ENCODE measurements at places on chromosomes 16 and 17.

DNA sequence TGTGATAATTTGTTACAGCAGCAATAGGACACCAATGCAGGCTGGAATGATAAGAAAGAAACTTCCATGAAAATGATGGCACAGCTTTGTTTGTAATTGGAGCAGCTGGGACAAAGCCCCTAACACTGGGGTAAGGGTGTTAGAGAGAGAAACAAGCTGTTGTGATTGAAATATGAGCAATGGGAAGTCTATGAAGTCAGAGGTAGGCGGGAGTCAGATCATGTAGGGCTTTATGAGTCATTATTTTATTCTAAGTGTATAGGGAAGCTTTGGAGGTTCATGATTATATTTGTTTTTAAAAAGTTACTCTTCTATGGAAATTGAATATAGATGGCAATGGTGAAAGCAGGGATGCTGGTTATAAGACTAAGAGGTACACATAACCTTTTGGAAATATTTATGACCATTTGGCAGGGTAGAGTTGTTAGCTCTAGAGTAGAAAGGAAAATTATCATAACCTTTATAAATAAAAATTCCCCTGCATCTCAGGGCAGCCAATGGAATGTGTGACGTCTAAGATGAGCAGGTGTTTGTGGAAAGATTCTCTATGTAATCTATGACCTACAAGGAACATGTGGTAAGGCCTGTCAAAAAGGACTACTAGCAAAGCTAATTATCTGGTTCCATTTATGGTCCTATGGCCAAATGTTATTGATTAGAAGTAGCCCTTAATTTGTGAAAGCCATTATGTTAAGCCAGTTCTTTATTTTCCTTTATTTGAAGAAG lies 85.6 kb downstream of the KCNJ2 start:
- no peak for DNase-seq

GRCh38 chr17:80629298-80630028 lies 84.8 kb downstream of the RPTOR start:
- DNase-seq: no peak

- no peak for DNase-seq
Measured at GRCh38 chr16:13436641-13437412, 483.1 kb upstream of the ERCC4 start.

DNA sequence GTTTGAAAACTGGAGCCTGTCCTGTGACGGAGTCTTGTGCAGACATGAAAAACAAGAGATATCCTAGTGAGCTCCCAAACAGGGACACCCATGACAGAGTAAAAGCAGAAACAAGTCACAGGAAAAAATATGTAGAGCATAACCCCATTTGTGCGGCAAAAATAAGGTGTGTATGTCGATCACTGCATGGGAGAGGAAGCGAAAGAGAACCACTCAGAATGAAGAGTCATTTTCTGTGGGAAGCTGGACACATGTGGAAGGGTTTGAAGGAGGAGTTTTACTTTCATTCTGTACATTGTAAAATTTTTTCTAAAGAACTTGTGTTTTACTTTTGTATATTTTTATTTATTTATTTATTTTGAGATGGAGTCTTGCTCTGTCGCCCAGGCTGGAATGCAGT lies 72.1 kb downstream of the JPH3 start:
- DNase-seq: no peak

GRCh38 chr17:76872221-76872873 lies 4.1 kb downstream of the MGAT5B start:
- no peak for DNase-seq

GRCh38 chr16:72291531-72291981 lies 119.6 kb upstream of the PMFBP1 start:
- no peak for DNase-seq

- DNase-seq: no peak
Measured at GRCh38 chr17:32311028-32311536, 30.9 kb downstream of the C17orf75 start.

DNA sequence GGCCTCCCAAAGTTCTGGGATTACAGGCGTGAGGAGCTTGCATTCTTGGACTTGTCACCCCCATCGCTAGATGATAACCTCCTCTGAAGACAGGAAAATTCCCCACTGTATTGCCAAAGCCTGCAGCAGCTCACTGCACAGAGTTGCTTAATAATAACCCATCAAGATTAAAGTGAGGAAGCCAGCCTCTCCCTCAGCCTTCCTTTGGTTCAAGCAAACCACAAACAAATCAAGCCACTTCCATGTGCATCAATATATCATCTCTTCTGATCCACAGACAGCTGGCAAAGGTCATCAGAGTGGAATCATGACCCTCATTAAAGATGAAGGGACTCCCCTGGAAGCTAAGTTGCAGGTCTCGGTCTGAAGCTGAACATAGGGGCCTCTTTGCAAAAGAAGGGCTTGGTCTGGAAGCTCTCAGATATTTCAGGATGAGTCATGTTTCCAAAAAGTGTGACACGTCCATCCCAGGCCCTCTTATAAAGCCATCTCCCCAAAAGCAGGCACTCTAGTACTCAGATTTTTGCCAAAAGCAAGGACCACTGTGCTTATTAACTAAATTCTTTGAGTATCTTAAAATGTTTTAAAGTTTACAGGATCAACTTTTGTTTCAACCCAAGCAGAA lies 4.8 kb downstream of the EMP2 start:
- DNase-seq: no peak

- no peak for DNase-seq
Measured at GRCh38 chr16:55976815-55977214, 101.6 kb upstream of the CES5A start.

GRCh38 chr16:58196898-58197313 lies 1.0 kb downstream of the CSNK2A2 start:
- no peak for DNase-seq

- peak; percentile 33 for DNase-seq
Measured at GRCh38 chr17:77958716-77959125, 218 bp downstream of the TNRC6C start.

- peak; percentile 32 for DNase-seq
Measured at GRCh38 chr17:59837308-59838051, 55.3 kb downstream of the TUBD1 start.

- DNase-seq: no peak
Measured at GRCh38 chr17:81159611-81160265, 5.6 kb upstream of the PVALEF start.

DNA sequence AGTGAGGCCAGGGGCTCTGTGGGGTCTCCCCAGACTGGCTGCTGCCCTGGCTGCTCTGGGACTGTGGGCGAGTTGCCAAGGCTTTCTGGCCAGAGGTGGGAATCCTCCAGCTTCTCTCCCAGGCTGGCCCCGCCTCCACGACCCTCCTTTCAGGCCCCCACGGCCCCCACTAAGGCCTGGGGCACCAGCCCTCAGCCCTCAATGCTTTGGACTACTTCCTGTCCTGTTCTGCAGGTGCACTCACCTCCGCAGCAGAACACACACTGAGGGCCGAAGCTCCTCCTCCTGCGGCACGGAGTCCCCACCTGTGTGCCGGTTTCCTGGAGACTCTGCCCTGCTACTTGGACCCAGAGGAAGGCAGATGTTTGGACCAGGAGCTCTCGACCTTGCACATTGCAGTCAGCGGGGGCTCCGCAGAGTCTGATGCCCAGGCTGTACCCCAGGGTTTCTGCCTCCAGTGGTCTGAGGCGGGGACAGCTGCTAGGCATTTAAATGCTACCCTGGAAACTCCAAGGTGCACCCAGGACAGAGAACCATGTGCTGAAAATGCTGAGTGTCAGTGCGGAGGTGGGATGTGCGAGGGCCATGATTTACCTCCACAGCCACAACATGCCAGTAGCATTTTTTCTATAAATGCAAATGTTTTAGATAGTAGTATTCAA lies 223.8 kb downstream of the IRF8 start:
- no peak for DNase-seq

GRCh38 chr17:33046361-33047255 lies 55.0 kb downstream of the SPACA3 start:
- no peak for DNase-seq

DNA sequence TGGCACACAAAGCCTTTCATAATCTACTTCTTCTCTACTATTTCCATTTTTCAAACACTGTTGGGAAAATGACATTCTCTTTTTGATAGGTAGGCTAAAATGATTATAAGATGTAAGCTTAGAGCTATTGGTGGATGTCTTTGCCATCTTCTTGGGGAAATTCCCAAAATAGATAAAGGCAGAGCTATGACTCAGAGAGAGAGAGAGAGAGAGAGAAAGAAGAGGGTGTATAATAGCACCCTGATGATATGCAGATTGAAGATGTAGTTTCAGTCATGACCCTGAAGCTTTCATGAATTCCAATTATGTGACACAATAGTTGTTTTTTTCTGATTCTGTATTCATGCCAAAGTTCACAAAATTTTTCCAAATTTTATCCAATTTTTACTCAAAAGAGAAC lies 529.1 kb downstream of the HS3ST4 start:
- no peak for DNase-seq

- DNase-seq: peak; percentile 13
Measured at GRCh38 chr16:3879258-3879886, 1.1 kb downstream of the CREBBP start.

GRCh38 chr16:84643180-84643583 lies 5.1 kb upstream of the KLHL36 start:
- no peak for DNase-seq

- no peak for DNase-seq
Measured at GRCh38 chr17:10633738-10634379, 23.2 kb downstream of the MYH3 start.

GRCh38 chr17:77502626-77503292 lies 362.0 kb downstream of the SEC14L1 start:
- no peak for DNase-seq

GRCh38 chr17:38750044-38750311 lies 1.8 kb upstream of the PCGF2 start:
- DNase-seq: no peak

DNA sequence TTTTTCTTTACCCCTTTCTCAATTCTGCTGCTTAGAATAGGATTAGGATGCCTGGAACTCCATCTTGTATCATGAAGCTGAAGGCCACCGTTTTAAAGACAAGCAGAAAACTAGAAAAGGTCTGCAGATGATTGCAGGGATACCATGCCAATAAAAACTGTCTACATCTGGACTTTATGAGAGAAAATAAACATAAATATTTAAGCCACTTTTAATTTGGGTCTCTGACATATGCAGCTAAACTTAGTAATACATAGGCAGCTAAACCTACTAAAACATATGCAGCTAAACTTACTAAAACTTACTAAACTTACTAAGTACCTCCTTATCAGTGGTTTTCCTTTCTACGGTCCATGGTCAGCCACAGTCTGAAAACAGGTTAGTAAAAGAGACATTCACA lies 48.4 kb downstream of the FBXL20 start:
- no peak for DNase-seq

GRCh38 chr16:58011652-58012051 lies 10.4 kb downstream of the USB1 start:
- no peak for DNase-seq

GRCh38 chr16:71542377-71542776 lies 16.2 kb downstream of the CHST4 start:
- peak; percentile 40 for DNase-seq

- DNase-seq: no peak
Measured at GRCh38 chr17:69223809-69224208, 4.8 kb downstream of the ABCA10 start.

DNA sequence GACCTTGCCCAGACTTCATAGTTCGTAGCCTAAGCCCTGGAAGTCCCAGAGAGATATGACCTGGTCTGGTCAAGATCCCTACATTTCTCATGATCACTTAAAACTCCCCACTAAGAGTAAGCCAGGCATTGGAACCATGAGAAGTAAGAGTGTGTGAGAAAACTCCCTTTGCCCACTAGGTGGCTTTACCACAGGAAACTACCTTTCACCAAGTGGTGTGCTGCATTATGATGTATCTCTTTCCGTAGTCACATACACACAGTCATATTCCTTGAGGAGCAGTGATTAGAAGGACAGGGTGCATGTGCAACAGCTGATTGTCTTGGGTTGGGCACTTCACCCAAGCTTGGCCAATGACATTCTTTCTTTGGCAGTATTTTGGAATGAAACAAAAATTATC lies 639.3 kb downstream of the KCNJ2 start:
- DNase-seq: no peak

GRCh38 chr17:39834017-39834416 lies 30.1 kb downstream of the IKZF3 start:
- DNase-seq: no peak

DNA sequence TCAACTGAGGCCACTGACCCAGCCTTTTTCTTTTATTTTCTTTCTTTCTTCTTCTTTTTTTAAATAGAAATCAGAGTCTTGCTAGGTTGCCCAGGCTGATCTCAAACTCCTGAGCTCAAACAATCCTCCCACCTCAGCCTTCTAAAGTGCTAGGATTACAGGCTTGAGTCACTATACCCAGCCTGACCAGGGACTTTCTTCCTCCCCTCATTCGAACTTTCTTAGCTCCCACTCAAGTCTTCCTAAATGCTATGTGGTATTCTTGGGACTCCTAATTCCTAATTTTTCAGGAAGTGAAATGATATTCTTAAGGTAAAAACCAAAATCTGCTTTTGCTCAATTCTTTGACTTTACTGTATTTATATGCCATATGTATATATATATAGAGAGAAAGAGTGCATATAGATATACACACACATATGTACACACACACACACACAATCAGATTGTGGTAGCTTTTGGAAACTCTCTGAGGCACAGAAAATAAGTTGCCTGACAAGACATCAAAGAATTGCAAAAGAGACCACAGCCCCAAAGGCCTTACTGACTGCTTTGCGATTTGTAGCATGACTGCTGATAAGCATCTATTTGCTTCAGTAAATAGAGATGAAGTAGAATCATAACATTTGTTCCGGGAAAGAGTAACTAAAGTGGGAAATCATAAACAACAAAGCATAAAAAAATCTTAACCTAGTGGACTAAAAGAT lies 9.5 kb upstream of the AMZ2 start:
- DNase-seq: no peak

Measured in stimulated activated CD4-positive, alpha-beta T cell treated with anti-CD3 and anti-CD28 coated beads, Interleukin-12 subunit alpha, Interleukin-12 subunit beta, amount 100 ng/mL, for 4 hours (primary cell).